ENCODE measurements at places on chromosomes 2 and 18. TPM values are rescaled to one million over a fixed set of nuclear protein-coding genes. Genes with fewer than 3 reads are reported as not detected.

DNA sequence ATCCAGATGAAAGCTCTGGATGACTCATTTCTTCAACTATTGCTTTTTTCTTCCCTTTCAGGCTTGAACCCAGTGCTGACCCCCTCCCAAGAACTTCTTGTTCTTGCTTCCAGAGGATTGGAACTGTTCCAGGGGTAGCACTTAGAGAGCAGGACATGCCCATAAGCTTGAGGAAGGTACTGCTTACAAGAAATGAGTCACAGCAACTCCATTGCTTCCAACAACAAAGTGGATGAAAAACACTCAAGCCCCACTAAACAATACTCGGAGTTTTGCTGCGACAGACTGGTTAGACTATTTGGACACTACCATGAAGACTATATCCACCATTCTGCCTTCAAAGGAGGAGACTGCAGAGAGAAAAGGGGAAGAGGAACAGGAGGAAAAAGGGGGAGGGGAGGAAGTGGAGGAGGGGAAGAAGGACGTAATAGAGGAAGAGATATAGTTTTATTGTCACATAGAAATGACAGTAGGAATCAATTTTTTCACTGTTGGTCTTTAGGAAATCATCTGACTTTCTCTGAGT lies 1.6 kb upstream of the EPC2 start:
- DNase-seq: no peak

GPR39 gene
- 1.4 TPM for polyA plus RNA-seq

GRCh38 chr2:113167962-113168340 lies 5.8 kb upstream of the PSD4 start:
- no peak for DNase-seq

DNA sequence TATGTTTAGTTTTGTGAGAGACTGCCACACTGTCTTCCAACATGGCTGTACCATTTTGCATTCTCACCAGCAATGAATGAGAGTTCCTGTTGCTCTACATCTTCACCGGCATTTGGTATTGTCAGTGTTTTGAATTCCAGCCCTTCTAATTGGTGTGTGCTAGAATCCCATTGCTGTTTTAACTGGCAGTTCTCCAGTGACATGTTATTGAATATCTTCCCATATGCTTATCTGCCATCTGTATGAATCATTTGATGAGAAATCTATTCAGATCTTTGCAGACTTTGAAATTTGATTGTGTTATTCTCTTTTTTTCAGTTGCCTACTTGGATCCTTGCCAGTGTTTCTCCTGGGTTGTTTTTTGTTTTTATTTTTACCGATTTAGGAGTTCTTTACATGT lies 99.0 kb downstream of the SNTG2 start:
- DNase-seq: no peak

MARCHF4 gene
- 0.04 TPM for polyA plus RNA-seq

DNA sequence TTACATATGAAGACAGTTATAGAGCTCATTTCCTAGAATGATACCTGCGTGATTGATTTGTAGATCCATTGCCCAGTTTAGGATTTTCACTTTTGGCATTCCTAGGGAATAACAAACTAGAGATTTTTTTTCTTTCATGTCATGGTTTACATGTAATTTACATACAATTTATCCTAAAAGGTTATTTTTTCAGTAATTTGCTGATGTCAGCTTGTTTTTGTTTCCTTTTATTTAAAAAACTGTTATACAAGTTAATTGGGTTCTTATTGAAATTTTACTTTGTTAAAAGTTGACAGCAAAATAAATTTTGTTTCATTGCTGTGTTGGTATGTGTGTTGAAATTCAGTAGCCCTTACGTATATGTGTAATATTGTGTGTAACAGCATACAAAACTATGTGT lies 23.4 kb downstream of the MTX2 start:
- no peak for DNase-seq

GRCh38 chr2:218870984-218871344 lies 9.7 kb upstream of the WNT10A start:
- no peak for DNase-seq

GRCh38 chr2:197145471-197146056 lies 165.0 kb downstream of the ANKRD44 start:
- no peak for DNase-seq

ANO7 gene
- 1.2 TPM for polyA plus RNA-seq

Data from urinary bladder (tissue), 4 donors.